Cortex of kidney (tissue), 1 donor: ENCODE measurements at places on chromosomes 11 and 22.

GRCh38 chr11:8168485-8169257 lies at the start of gene RIC3:
RIC3 (minus strand) TSS chr11:8169025; CDS start chr11:8168989, 36 bp downstream.
- no peak for DNase-seq

- no peak for DNase-seq
These were observed 345.4 kb downstream of the TENM4 start for GRCh38 chr11:79095424-79095823.

DNA sequence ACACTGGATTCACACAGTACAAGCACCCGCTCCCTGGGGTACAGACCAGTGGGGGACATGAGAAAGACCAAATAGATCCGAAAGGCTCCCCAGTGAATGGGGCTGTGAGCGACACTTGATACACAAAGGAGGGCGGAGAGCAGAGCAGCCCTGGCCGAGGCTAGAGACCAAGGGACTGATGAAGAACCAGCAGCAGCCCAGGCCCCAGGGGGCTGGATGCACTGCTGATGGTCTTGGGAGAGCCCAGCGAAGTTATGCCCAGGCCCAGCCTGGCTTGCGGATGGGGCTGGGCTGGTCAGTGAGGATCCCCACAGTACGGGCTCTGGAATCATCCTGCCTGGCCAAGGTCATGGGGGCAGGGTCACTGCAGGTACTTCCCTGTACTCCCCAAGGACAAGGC lies 23.2 kb downstream of the ARHGAP1 start:
- DNase-seq = no peak

- no peak for DNase-seq
These were observed 10.6 kb downstream of the PKNOX2 start for GRCh38 chr11:125175166-125175565.

DNA sequence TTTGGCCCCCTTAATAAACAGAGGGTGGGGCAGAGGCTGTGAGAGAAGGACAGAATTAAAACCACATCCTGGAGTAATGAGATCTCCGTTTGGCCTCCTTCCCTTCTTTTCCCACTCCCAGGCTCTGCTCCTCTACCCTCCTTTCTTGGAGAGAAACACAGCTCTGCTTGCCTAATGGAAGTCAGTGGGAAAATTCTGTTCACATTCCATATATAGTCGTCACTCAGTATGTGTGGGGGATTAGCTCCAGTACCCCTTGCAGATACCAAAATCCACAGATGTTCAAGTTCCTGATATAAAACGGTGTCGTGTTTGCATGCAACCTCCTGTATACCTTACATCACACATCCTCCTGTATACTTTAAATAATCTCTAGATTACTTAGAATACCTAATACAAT lies 37.6 kb upstream of the THY1 start:
- no peak for DNase-seq

GRCh38 chr11:75280227-75280701 lies 39.7 kb downstream of the TPBGL start:
- DNase-seq = no peak

GRCh38 chr11:130585545-130585944 lies 137.1 kb downstream of the ADAMTS15 start:
- no peak for DNase-seq
